ENCODE measurements at places on chromosomes 6 and 20.

GRCh38 chr20:58511861-58512260, 3.3 kb downstream of the APCDD1L start:
- H3K36me3 ChIP-seq = no peaks in the 10 kb centered on the region
- H3K27me3 ChIP-seq = peaks cover 49% of the 10 kb centered on the region
- peaks cover 12% of the 10 kb centered on the region for H3K4me1 ChIP-seq
- DNase-seq = no peak

GRCh38 chr6:110714143-110714542, 101.1 kb downstream of the CDK19 start:
- no peaks in the 10 kb centered on the region for H3K27me3 ChIP-seq
- no peak overlapping the region for H3K27ac ChIP-seq
- no peak for DNase-seq
- H3K36me3 ChIP-seq = no peaks in the 10 kb centered on the region

- H3K27me3 ChIP-seq = no peaks in the 10 kb centered on the region
- no peak for DNase-seq
- H3K4me1 ChIP-seq = no peaks in the 10 kb centered on the region
- H3K4me3 ChIP-seq = no peak overlapping the region
- no peaks in the 10 kb centered on the region for H3K36me3 ChIP-seq
Measured at GRCh38 chr6:154070041-154070440, 31.0 kb downstream of the OPRM1 start.

DNA sequence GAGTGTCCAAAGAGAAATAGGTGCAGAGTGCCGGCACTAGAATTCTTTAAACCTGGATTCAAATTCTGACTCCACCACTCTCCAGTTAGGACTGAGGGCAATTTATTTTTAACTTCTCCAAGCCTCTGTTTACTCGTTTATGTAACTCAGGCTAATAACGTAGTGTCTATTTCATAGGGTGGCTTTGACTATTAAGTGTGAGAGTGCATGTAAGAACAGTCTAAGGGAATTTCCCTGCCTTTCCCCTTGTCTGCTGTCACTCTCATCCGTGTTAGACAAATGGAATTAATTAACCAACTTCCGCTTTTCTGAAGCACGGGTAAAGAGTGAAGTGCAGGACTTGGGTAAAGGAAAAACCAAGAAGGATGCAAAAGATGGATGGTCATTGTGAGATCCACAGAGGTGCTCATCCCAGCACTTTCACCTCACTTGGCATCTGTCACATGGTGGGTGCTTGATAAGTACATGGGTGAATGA, 4.1 kb upstream of the ZKSCAN8 start:
- H3K4me3 ChIP-seq = peak overlapping the region; percentile 63
- H3K27me3 ChIP-seq = no peaks in the 10 kb centered on the region
- peaks cover 28% of the 10 kb centered on the region for H3K4me1 ChIP-seq
- DNase-seq = no peak

- peaks cover 10% of the 10 kb centered on the region for H3K4me1 ChIP-seq
- no peak overlapping the region for H3K27ac ChIP-seq
- peaks cover 4% of the 10 kb centered on the region for H3K36me3 ChIP-seq
- H3K4me3 ChIP-seq = no peak overlapping the region
- DNase-seq = no peak
- no peaks in the 10 kb centered on the region for H3K27me3 ChIP-seq
Measured at GRCh38 chr6:3321042-3321441, 62.3 kb downstream of the PSMG4 start.

DNA sequence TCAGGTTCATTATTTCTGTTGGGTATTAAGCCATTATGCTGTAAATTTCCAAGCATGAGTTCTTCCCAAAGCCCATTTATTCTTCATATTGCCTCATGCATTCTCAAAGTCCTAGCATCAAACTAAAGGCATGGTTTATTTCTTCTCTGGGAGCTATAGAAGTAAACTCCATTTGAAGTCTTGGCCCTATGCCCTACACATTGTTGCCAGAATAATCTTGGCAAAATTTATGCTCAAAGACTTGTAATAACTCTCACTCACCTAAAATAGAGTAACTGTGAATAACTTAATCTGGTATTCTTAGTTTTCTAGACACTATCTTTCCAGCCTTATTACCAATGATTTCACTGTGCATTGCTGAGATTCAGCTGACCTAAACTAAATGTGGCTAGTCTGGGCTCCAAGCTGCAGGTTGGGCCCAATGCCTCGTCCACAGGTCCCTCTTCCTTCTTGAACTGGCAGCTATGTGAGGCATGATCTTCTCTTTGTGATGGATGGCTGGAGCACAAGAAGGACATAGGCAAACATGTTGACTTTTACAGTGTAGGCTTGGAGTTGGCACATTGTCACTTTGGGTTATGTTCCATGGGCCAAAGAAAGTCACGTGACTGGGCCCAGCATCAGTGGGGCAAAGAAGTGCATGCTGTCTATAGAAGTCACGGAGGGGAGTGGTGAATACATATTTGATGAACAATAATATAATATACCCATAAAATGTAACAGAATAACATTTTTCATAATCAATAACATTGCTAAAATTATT, 39.1 kb upstream of the ANKEF1 start:
- H3K4me1 ChIP-seq = no peaks in the 10 kb centered on the region
- DNase-seq = no peak
- no peaks in the 10 kb centered on the region for H3K27me3 ChIP-seq
- H3K27ac ChIP-seq = no peak overlapping the region
- H3K4me3 ChIP-seq = no peak overlapping the region
- no peaks in the 10 kb centered on the region for H3K36me3 ChIP-seq

DNA sequence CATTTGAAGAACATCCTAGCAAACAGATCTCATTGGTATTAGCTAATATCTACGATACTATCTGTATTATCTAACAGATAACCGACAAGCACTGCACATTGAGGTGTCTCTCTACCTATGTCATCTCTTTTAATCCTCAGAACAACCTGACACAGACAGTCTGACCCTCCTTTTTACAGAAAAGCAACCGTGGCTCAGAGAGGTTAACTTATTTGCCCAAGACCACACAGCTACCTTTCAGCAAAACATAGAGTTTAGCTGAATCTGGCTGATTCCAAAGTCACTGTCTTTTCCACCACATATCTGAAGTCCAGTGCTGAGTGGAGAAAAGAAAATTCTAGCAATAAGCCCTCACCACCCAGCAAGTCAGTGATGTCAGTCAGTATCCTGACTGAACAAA, 358.7 kb upstream of the JARID2 start:
- no peak for DNase-seq
- no peak overlapping the region for H3K27ac ChIP-seq
- no peak overlapping the region for H3K4me3 ChIP-seq
- H3K36me3 ChIP-seq = no peaks in the 10 kb centered on the region
- H3K27me3 ChIP-seq = no peaks in the 10 kb centered on the region
- peaks cover 15% of the 10 kb centered on the region for H3K4me1 ChIP-seq

GRCh38 chr6:30568245-30568644, 3.0 kb upstream of the ABCF1 start:
- H3K4me1 ChIP-seq = peaks cover 29% of the 10 kb centered on the region
- DNase-seq = no peak
- H3K27me3 ChIP-seq = no peaks in the 10 kb centered on the region
- H3K36me3 ChIP-seq = peaks cover 1% of the 10 kb centered on the region

DNA sequence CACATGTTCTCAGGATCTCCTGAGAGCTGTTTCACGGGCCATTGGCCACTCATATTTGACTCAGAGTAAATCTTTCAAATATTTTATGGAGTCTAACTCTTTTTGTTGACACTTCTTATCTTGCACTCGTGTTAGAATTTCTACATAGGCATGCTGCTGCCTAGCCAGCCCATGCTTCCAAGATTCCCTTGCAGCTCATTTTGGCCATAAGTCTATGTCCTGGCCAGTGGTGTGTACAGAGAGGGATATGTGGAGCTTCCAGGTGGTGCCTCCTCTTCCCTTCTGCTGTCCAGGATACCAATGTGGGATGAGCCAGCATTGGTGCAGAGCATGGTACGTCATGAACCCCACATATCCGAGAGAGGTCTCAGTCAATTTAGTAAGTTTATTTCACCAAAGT, 522.6 kb downstream of the QKI start:
- H3K27me3 ChIP-seq = no peaks in the 10 kb centered on the region
- no peak overlapping the region for H3K27ac ChIP-seq
- no peak for DNase-seq
- no peaks in the 10 kb centered on the region for H3K36me3 ChIP-seq
- peaks cover 15% of the 10 kb centered on the region for H3K4me1 ChIP-seq

- no peaks in the 10 kb centered on the region for H3K27me3 ChIP-seq
- DNase-seq = no peak
- no peaks in the 10 kb centered on the region for H3K36me3 ChIP-seq
- no peaks in the 10 kb centered on the region for H3K4me1 ChIP-seq
- H3K4me3 ChIP-seq = no peak overlapping the region
- H3K27ac ChIP-seq = no peak overlapping the region
Measured at GRCh38 chr6:135236732-135237131, 55.6 kb downstream of the MYB start.

DNA sequence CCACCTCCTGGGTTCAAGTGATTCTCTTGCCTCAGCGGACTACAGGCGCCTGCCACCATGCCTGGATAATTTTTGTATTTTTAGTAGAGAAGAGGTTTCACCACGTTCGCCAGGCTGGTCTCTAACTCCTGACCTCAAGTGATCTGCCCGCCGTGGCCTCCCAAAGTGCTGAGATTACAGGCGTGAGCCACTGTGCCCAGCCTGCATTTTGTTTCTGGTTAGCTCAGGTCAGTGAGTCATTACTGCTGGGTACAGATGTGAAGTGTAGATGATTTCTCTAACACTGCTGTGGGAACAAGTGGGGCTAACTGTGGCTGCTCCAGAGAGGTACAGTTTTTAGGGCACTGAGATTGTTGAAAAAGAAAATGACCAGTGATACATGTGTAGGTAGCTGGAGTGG, 188.6 kb downstream of the PRL start:
- no peak for DNase-seq
- no peaks in the 10 kb centered on the region for H3K27me3 ChIP-seq
- H3K27ac ChIP-seq = no peak overlapping the region
- H3K4me3 ChIP-seq = no peak overlapping the region
- H3K4me1 ChIP-seq = no peaks in the 10 kb centered on the region

- peaks cover 3% of the 10 kb centered on the region for H3K36me3 ChIP-seq
- H3K27ac ChIP-seq = no peak overlapping the region
- no peak overlapping the region for H3K4me3 ChIP-seq
- H3K4me1 ChIP-seq = no peaks in the 10 kb centered on the region
- no peak for DNase-seq
Measured at GRCh38 chr6:100719883-100720682, 161.0 kb downstream of the ASCC3 start.
